H1 (cell line): ENCODE measurements at places on chromosomes 5 and 9. TPM values are rescaled to one million over a fixed set of nuclear protein-coding genes. Genes with fewer than 3 reads are reported as not detected.

DNA sequence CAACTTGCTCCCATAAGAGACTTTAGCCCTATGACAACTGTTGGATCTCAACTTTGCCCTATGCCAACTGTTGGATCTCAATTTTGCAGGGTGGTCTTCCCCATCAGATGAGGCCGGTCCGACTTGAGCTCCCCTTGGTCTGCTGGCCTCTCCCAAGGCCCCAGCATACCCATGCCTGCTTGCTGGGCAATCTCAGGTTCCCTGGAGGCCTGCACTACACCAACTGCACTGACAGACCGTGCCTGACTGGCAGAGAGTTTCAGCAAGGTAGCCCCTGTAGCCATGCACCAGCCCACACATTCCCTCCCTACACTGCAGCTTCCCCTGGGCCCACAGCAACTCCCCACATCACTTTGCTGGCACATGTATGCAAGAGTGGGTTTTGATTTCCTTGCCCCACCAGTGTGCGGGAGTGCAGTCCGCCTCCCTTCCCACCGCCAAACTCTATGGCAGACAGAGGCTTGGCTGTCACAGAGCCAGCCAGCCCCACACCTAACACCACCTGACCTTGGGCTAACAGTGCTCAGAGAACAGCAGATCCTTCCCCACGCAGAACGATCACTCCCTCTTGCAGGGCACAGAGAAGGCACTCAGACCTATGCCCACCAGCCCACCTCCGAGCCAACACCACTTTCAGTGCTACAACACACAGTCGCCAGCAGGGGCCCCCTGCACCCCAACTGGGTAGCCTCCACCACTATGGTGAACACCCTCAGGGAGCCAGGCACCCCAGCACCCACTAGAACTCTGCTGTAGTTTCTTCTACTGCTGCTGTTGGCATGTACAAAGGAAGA, 279.9 kb upstream of the COX7C start:
- H3K27me3 ChIP-seq, result no peaks in the 10 kb centered on the region
- H3K4me3 ChIP-seq, result no peak overlapping the region
- no peaks in the 10 kb centered on the region for H3K36me3 ChIP-seq

HTR1A gene
- polyA plus RNA-seq, result 6.2 and 6.5 TPM in 2 replicates

GRCh38 chr5:146426853-146427618, 20.1 kb upstream of the TCERG1 start:
- H3K36me3 ChIP-seq, result no peaks in the 10 kb centered on the region
- no peaks in the 10 kb centered on the region; the same call in 1 of the 2 replicates for H3K4me1 ChIP-seq
- H3K27ac ChIP-seq, result no peak overlapping the region
- DNase-seq, result no peak

ADAMTS2 gene
- polyA plus RNA-seq, result 6.6 and 9.6 TPM in 2 replicates

GRCh38 chr5:171168171-171168570, 140.9 kb upstream of the TLX3 start:
- no peak for DNase-seq
- H3K36me3 ChIP-seq, result no peaks in the 10 kb centered on the region
- no peak overlapping the region for H3K27ac ChIP-seq
- H3K4me3 ChIP-seq, result no peak overlapping the region
- H3K4me1 ChIP-seq, result peaks cover 2% of the 10 kb centered on the region; the same call in 1 of the 2 replicates

DNA sequence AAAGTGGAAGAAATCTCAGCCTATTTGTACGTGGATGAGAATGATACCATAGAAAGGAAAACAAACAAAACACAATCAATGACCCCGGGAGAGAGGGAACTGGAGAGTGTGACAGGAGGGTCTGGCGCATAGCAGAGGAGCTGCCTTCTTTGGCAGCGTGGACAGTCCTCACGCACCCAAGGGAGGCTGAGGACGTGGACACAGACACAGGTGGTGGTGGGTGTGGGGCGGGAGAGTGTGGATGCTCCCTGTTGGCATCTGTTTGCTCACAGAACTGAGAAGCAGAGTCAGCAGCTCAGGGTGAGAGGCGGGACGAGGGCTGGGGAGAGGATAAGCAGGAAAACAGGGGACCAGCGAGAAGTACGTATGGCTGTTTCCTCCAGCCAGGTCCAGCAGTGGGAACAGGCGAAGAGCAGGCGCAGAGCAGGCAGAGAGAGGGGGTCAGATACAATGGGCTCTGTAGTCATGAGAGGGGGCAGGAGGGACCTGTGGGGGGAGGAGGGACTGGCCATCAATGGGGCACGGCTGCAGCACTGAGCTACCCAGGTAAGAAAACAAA, 10.0 kb downstream of the CMBL start:
- no peaks in the 10 kb centered on the region for H3K4me1 ChIP-seq
- H3K4me3 ChIP-seq, result no peak overlapping the region
- no peaks in the 10 kb centered on the region for H3K27me3 ChIP-seq

- H3K4me1 ChIP-seq, result no peaks in the 10 kb centered on the region
- H3K27ac ChIP-seq, result no peak overlapping the region
- DNase-seq, result no peak
- no peaks in the 10 kb centered on the region for H3K36me3 ChIP-seq
- H3K4me3 ChIP-seq, result no peak overlapping the region
- no peaks in the 10 kb centered on the region; the same call in 1 of the 2 replicates for H3K27me3 ChIP-seq
These were observed 9.5 kb upstream of the NANS start for GRCh38 chr9:98047002-98047401.
